ENCODE measurements at places on chromosomes 5 and 9.

GRCh38 chr5:122915717-122916461 is 70.5 kb downstream of the SNX24 start:
- no peak for DNase-seq

- DNase-seq, result peak; percentile 42
These were observed 43.1 kb downstream of the SPATA31D1 start for GRCh38 chr9:82031538-82032280.

DNA sequence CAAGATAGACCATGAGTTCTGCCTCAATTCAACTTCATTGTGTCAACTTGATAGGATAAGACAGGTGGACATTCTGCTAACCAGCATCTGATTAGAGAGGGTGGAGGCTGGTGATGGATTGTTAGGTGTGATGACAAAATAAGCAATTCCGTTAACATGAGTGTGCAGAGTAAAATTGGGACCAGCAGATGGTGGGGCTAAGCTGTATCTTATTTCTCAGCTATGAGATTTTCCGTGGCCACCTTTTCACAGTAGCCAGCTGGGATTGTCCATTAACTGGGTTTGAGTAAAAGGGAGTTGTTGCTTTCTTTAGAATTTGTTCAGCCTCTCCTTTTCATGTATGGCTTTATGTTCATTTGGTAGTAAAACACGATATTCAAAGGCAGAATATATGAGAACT is 28.8 kb upstream of the TAL2 start:
- DNase-seq, result no peak

GRCh38 chr5:150946351-150946905 is 41.6 kb upstream of the ZNF300 start:
- no peak for DNase-seq

GRCh38 chr5:5398071-5398470 is 24.4 kb upstream of the ICE1 start:
- DNase-seq, result no peak

DNA sequence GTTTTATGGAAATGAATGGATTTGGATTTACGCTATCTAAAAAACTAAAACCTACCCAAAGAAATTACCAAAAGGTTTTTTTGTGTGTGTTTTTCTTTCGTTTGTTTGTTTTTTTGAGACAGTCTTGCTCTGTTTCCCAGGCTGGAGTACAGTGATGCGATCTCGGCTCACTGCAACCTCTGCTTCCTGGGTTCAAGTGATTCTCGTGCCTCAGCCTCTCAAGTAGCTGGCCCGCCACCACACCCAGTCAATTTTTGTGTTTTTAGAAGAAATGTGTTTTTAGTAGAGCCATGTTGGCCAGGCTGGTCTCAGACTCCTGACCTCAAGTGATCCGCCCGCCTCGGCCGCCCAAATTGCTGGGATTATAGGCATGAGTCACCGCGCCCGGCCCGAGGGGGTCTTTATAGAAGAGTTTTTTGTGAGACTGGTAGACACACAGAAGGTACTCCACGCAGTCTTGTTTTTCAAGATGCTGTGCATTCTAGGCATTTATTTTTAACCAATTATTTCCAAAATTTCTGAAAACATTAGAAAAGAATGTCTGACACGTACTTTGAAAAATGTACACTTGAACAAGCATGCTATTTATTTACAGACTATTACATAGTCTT is 75.7 kb downstream of the NR6A1 start:
- no peak for DNase-seq

DNA sequence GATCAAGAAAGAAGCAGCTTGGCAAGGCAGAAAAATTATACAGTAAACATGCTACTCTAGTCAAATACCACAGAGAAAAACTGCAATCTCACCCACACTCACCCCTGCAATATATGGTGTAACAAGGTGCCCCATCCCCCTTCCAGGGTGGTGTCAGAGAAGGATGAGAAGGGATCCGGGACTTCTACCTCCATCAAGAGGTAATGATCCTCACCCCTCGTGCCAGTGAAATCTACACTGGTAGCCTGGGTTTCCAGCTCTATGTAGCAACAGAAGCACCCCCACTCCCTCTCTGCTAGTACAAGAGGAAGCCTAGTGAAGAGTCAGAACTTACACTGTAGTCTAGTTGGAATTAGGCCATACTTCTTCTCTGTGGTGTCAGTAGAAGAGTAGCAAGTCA is 18.9 kb downstream of the SLCO4C1 start:
- no peak for DNase-seq

DNA sequence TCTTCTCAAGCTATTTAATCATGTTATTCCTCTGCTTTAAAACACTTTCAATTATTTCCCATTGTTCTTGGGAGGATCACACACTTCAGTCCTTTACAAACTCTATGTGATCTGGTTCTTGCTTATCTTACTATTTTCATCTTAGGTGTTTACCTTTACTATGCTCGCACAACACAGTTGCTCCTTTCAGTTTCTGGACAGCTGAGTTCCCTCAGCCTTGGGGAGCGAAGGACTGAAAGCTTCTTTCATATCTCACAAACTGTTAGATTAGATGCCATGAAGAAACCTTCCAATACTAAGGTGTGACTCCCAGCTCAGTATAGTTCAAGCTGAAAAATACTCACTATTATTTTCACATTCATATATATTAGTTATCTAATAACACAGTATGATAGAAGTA is 117.9 kb downstream of the CDC42SE2 start:
- DNase-seq, result no peak

DNA sequence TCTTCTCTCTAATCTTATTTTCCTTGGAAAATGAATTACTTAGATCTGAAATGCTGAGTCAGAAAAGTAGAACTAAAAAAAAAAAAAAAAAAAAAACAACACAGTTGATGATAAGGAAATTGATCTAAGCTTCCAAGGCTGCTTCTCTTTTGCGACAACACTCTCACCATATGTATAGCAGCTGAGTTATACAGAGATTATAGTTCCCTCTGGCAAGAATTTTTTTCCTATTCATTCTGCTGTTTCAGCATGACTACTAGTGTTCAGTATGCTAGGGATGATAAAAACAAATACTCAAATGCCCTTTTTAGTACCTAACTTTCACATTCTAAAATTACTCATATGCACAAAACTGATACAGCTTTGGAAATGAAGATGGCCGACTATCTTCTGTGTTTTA is 267.3 kb downstream of the MLLT3 start:
- DNase-seq, result no peak

GRCh38 chr9:89725271-89725670 is 120.5 kb downstream of the GADD45G start:
- DNase-seq, result no peak

GRCh38 chr9:129140397-129141065 is 29.3 kb downstream of the PTPA start:
- DNase-seq, result peak; percentile 52

DNA sequence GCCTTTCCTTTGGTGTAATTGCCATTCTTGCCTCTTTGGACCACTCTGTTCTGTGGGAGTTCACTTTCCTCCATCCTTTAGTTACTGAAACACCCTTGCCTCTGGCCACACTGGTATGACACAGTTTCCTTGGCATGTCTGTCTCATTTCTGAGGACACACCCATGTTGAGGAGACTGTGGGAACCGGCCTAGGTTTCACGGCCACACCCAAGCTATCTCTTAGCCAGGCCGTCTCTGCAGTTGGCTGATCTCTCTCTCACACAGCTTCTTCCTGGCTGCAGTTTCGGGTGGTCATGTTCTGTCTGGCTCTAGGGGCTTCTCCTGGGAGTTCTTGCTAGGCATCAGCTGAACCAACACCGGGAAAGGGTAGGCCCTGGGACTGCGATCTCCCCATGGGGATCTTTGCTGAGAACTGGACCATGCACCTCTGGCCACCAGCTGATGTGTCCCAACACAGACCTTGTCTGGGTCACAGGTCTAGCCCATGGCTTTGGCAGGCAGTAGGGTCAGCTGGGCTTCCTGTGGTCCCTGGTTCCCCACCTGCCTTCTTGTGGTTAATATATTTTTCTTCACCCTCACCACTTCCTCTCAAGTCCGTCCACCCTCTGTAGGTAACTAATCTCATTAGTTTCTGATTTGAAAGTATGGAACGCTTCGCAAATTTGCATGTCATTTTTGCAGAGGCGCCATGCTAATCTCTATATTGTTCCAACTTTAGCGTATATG is 24.9 kb downstream of the ARHGEF37 start:
- peak; percentile 41 for DNase-seq

DNA sequence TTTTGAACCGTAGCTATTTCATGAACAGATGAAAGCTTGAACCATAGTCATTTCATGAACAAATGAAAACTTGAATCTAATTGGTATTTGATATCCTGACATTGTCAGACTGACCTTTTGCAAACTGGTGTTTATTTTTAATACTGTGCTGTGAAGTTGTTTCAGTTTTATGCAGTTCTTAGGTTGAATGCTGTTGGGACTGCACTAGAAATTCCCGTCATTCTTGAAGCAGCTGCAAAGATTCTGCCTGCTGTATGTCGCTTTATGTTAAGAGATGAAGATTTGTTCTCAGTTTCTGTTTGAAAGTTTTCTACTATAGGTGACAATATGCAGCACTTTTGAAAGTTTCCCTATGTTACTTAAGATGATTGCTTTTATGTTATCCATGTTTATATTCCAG is 22.5 kb upstream of the FAM120AOS start:
- no peak for DNase-seq

DNA sequence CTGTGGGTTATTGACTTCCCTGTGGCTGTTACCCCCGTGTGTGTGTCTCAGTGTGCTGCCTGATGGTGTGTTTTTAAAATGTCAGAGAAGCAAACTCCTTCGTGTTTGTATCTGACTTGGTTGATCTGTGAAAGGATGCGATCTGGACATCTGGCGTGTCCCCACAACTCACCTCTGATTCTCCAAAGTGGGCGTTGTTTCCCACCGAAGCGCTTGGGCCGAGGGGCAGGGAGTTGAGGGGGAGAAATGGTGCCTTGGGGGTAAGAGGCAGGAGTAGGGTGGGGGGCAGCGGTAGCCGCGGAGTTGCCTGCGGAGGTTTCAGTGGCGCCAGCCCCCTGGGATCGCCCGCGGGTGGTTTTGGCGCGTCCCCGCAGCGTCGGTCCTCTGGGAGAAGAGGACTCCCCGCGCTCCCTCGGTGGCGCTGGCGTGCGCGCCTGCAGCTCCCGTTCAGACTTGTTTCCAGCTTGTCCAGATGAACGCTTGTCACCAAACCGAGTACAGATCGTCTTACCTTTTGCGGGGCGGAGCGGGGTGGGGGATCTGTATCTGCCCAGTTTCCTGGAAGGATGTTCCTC is 1.1 kb downstream of the MAST4 start:
- DNase-seq, result no peak
